HFFc6 (cell line): ENCODE measurements at places on chromosomes 3 and 15.

DNA sequence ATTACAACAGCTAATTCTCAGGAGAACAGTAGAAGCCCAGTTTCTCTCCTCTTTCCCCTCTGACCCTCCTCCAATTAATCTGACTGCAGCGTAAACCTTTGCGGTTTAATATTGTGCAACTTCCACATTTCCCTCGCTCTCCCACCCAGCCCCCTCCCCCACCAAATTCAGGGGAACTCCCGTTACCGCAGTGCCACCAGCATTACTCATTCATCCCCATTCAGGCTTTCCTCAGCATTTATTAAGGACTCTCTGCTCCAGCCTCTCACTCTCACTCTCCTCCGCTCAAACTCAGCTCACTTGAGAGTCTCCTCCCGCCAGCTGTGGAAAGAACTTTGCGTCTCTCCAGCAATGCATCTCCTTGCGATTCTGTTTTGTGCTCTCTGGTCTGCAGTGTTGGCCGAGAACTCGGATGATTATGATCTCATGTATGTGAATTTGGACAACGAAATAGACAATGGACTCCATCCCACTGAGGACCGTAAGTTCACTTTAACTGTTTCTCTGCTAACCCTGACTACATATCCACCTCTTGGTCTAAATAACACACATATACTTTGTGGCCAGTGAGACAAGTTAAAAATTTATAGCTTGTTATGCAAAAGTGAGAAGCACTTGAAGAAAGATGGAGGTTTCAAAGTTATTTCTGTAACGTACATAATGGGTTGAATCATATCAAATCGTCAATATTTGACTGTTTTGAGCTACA, at the start of gene PTX3:
TSS of gene PTX3 (plus strand) at position 268 of the 709 bp plus-strand sequence. CDS start at position 352, 84 bp downstream.
- DNase-seq, result peak; percentile 68

- no peak for DNase-seq
Observed at GRCh38 chr15:39638041-39638440, 57.2 kb downstream of the THBS1 start.

DNA sequence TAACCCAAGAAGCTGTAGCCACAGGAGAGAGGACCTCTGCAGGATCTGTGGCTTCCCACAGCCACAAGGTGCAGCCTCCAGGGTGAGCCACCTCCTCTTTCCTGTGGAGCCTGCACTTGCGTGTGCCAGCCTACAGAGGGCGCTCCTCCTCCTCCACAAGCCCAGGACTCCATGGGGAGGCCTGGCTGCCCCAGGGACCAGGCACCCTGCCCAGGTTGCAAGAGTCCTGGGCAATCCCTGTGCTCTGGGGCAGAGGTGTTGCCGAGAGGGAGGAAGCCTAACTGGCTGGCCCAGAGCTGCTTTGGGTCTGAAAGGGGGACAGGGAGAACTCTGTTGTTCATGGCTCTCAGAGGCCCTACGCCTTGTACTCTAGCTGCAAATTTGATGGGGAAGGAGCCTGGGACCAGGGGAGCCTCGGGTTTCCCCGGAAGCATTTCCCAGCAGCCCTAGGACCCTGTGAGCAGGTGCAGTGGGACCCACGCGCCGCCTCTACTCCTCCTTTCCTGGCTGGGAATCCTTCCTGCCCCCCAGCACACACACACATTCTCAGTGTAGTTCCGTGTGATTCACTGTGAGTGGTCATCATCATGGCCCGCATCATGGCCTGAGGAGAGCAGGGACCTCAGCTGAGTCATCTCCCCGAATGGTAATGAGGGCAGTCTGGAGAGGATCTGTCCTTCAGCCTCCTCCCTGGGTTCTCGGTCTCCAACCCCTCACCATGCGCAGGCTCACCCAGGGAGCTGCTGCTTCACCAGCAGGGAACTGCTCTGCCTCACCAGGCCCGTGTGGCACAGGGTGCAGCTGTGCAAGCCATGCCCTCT, 24.3 kb downstream of the TBC1D21 start:
- DNase-seq, result peak; percentile 96

- DNase-seq, result peak; percentile 60
Observed at GRCh38 chr3:156509189-156510174, 45.4 kb downstream of the SSR3 start.

DNA sequence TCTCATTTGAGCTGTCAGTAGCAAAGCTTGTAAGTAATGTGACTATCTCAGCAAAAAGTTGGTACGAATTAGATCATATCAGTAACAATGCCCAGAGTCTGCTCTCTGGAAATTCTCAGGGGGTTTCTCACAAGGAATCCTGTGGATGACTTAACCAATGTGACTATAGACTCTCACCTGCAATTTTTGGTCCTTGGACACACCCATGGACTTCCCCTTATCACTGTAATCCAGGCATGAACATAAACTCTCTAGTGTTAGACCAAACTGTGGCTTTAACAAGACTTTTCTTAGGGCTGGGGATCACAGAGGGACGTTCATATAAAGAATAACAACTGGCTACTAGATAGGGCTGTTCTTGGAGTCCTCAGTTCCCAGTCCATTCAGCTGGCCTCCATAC, 3.9 kb upstream of the ZNF80 start:
- no peak for DNase-seq

GRCh38 chr15:23642413-23643044, 5.1 kb downstream of the MAGEL2 start:
- DNase-seq, result peak; percentile 46

DNA sequence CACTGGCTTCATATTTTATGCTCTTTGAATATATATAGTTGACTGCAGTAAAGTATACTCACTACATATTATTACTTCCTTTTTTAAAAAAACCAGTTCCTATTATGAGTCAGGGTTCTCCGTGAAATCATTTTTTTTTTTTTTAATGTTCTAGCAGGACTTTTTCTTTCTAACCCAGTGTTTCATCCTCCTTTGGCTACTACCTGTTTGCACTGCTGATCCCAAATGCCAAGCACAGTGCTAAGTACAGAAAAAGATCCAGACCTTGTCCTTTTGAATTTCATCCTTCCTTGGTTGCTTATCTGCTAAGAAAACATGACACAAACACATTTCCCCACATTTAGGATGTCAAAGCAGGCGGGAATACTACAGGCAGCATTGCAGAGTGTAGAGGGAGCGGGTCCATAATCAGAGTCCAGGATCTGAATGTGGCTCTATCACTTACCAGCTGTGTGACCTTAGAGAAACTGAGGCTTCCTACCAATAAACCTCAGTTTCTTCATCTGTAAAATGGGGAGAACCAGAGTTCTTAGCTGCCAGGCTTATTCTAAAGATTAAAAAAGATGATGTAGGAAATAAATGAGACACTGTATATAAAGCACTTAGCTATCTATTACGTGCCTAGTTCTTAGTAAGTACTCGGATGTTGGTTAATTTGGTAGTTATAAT, 37.2 kb upstream of the ANPEP start:
- no peak for DNase-seq

DNA sequence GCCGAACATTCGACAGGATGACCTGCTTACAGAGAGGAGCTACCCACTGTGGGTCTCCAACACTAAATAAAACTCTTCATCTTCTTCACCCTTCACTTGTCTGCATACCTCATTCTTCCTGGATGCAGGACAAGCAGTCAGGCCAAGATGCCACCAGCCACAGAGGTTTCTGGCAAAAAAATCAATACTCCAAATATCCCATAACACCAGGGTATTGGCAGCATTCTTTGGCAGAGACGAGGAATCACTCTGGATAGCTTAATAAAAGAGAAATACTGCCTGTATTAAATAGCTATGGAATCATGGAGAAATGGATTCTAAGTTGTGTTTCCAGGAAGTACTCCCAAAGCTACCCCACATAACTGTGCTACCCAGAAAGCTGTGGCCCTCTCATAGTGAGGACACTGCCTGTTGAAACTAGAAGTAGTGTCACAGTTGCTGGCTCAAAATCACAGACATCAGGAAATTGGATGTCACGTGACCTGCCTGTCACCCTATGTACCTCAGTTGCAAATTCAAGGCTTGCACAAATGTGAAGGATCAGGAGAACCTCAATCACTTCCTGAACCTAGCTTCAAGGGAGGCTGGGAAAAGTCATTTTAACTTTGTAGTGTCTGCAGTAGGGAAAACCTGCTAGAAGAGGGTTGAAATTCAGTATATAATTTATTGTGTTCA, 11.0 kb upstream of the LRRC31 start:
- DNase-seq, result no peak

DNA sequence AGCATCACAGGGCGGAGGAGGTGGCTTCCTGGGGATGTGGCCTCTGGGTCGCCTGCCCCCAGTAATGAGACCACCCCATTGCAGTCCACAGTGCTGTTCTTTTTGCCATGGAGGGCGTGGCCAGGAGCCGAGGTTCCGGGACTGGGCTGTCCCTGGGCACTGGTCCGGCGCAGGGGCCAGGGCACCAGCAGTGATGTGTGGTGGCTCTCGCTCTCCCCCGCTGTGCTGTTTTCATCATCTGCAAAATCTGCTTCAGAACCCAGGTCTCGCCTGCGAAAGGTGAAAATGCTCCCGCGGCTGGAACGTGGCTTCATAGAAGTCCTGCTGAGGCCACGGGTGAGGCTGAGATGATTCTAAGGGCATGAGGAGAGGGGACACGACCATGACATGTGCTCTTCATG, 45.8 kb downstream of the SCN5A start:
- DNase-seq, result no peak

DNA sequence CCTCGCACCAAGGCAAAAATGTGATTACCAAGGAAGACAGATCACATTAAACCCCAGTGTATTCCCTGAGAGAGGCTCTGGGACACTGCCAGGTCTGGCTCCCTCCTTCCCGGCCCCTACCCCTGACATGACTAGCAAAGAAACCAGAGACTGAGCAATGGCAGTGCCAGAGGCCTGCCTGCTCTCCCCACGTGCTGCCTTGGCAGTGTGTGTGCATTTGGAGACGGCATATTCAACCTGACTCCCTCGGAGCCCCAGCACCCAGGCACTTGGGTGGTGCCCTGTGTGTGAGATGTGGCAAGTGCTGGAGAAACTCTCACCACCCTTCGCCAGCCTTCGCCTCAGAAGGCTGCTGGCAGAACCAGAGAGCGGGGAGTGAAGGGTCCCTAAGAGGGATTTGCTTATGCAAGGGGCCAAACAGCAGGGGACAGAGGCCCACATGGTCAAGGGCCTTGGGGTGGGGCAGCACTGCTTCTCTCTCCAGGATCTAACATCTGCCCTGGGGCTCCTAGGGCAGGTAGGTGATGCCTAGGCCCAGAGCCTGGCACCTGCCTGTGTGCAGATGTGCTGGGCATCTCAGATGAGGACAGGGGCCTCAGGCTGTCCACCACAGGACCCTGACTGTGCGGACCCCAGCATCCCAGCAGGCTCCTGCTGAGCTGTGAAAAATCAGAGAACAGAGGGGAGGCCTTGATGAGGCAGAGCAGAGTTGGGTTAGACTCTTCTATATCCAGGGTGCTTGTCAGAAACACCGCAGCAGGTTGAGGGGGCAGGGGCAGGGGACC, 23.6 kb upstream of the PLXNA1 start:
- no peak for DNase-seq

DNA sequence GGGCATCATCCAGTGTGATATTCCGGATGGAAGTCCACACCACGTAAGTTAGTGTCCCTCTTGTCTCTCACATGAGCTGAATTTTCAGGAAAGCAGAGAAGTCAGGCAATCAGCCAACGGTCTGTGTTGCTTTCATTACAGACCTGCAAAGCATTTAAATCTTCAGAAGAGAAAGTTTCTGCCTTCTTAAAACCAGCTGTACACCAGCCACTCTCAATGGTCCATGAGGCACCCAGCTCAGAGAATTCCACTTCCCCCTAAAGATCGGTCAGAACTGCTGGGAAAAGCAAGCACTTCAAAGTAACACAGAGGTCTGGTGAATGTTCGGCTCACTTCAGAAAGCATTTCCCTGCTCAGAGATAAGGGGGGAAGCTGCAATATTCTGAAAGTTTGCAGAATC, 903.7 kb downstream of the EPHA3 start:
- no peak for DNase-seq

DNA sequence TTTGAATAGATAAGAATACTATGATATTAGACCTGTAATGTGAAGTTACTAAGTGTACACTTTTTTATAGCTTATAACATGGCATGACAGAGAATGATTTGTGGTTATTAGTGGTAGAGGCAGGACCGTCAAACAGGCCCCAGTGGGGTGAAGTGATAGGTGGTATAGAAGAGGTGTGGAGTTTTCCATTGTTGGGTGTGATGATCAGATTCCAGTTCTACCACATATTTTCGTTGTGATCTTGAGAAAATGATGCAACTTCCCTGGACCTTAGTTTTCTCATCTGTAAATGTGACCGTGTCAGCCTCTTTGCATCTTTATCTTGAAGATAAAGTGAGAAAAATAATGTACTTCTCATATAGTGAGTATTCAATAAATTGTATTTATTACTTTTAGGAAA, 30.3 kb upstream of the UTS2B start:
- DNase-seq, result no peak

DNA sequence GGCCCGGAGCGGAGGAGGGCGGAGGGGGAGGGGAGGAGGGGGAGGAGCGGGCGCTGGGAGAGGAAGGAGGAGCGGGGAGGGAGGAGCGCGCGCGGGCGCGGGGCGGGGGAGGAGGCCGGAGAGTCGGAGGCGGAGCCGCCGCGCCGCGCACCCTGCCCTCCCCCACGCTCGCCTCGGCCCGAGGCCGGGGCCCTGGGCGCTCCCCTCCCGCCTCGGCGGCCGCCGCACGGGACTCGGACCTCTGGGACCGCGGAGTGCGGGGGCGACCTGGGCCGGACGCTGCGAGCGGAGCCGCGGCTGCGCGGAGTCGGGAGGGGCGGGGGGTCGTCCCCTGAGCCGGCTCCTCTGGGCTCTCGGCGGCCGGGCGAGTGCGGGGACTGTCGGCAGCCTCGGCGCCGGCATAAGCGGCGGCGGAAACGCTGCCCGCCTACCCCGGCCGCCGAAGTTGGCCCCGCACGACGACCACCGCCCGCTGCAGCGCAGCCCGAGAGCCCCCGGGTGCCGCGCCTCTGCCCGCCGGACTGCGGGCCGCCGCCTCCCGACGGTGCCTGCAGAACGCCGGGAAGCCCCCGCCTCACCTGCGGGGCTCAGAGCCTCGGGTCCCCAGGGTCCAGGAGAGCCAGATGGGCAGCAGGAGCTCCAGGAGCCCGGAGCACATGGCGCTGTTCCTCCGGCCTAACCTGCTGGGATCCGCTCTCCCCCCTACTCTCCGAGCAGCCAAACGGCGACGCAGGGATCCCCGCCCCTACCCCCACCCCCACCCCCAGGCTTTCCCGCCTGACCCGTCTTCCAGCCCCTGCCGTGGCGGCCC, 406 bp upstream of the GABRB3 start:
- no peak for DNase-seq

DNA sequence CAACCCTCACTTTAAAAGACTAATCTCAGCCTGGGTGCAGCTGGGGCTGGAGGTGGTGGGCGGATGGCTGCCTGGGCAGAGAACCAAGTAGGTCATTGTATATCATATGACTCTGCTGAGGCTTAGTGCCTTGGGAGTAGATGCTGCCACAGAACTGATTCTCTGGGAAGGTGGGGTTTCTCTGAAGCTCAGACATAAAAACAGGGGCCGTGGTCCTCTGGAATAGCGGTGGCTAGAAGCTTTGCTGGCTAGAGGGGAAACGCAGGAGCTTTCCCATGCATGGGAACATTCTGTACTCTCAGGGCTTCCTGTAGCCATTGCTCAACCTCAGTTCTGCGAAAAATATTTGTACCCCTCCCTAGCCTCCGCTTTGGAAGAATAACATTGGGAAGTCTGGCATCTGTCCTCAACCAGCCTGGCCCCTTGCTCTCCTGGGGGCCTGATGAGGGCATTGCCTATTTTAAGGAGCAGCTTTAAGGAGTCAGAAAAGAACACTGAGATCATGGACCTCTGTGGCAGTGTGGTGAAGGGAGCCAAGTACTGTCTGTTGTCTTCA, 14.7 kb downstream of the TIMP4 start:
- DNase-seq, result no peak
